Progenitor cell of endocrine pancreas (in vitro differentiated cells): ENCODE measurements at places on chromosomes 7 and 10.

DNA sequence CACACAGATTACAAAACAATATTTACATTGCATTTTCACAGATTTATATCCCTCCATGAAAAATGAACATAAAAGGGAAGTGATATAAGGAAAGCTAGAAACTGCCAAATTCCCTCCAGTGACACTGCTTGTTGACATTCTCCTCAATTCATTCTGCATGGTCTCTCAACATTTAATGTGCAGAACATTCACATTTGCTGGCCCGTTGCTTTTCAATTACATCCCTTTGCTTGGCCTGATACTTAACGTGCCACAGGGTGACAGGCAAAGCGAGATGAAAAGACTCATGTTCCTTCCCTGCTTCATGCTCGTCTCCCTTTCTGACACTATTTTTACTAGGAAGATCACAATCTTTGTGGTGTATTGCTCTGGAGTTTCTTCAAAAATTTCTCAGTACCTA, 1019.7 kb upstream of the LRRN3 start:
- DNase-seq, result no peak

GRCh38 chr10:23694921-23695824, 256.3 kb downstream of the OTUD1 start:
- DNase-seq, result no peak

DNA sequence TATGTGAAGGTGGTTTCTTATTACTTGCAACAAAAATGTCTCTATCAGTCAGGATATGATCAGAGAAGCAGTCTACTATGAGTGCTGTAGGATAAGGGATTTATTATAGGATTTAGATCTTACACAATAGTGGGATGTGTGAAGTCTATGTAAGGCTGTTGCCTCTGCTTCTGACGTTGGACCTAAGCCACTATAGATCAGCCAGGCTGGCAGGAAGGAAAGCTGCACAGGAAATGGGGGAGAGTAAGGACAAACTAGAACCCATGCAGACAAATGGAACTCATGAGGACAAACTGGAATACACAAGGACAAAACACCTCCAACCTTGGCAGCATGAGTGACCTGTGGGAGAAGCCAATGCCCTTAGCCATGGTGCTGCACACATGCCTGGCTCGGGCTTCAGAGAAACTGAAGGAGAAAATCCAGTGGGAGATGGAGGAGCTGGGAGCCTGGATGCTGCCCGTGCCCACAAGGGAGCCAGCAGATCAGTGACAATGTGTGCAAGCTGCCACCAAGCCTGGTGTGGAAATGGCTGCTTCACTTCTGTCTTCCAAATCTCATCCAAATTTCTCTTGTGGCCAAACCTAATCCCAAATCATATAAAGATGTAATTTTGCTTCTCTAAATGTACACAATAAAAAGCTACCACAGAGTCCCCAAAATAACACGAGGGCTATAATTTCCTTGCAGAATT, 147.0 kb upstream of the PCGF5 start:
- DNase-seq, result no peak

DNA sequence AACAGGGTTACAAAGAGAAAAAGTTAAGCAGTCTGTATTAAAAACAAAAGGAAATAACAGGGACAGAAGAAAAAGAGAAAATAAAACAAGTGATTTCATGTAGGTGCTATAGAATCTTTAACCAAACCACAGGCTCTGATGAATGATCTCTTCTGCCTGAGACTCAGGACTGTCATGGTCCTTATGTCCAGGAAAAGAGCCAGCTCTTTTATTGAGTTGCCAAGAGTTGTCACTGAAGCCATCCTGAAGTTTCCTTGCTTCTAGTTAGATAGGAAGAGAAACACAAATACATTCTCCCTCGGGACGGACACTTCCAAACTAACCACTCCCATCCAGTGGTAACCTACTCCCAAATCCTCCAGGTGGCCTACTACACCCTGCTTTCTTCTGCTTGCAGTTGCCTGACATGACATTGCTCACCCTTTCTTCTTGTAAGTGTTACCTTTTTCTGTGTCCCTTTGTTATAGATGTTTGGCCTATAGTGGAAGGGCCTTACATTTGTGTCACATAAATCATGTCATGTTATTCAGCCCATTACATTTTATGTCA, 346.7 kb downstream of the NRG3 start:
- DNase-seq, result no peak

GRCh38 chr7:35817930-35818329, 17.1 kb downstream of the SEPTIN7 start:
- DNase-seq, result no peak

- no peak for DNase-seq
Observed at GRCh38 chr10:78992333-78992732, 76.4 kb upstream of the ZMIZ1 start.
